ENCODE measurements at places on chromosomes 2 and 18.
A peak's percentile ranks its signal among the peaks of the same experiment; 100 is the strongest.

DNA sequence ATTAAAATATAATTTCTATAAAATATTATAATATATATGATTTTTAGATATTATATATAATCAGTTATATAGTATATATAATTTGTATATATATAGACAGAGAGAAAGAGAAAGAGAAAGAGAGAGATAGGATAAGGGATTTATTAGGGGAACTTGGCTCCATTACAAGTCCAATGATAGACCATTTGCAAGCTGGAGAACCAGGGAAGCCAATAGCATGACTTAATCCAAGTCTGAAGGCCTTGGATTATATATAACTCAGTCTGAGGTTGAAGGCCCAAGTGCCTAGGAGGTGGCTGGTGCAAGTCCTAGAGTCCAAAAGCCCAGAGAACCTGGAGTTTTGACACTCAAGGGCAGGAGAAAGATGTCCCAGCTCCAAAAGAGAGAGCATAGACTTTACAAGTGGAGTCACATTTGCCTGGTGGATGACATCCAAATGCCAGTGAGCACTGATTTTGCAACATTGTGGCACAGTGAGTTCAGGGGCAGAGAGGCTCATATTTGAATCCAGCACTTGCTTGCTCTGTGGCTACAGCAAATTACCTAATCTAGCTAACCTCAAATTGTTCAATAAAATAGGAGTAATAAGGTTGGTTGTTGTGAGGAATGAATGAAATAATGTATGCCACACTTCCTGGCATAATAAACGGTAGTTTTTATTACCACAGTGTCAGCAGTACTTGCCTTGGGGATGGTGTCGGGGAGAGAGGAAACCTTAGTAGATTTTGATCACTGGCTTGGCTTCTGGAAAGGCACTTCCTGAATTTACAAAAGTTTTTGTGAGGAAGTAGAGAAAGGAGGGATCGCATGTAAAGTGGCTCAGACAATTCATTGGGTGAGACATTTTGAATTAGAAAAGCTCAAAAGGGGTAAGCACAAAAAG, 69.6 kb upstream of the CD28 start:
- no peak for DNase-seq

DNA sequence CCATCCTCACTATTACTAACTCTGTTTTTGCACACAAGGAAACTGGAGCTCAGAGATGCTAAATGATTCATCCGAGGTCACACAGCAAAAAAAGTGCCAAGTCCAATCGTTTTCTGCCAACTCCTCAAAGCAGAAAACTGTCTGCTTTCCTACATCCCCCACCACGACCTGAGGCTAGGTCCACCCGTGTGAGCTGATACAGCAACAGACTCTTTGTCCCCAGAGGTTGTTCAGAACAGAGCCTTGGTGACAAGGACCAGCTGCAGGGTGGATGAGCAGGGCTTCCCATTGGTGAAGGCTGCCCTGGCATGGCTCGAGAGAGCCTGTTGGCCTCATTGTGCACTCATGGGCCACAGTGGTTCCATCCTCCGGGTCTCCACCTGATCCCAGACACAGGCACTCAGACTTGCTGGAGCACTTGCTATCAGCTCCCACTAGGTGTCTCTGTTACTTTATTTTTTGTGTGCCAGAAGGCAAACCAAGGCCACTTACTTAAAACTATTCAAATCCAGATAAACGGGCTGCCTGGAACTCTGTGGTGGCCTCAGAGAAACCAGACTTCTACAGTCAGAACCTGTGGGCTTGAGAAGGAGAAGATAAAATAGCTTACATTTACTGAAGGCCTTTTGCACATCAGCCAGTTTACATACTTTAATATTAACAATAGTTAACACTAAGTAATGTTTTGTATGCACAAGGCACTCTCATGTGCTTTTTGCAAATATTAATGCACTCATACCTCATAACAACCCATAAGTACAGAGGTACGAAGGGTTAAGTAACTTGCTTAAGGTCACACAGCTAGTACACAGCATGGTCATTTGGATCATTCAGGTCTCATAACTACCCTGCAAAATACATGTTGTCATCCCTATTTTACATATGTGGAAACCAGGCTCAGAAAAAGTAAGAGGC, 62.9 kb upstream of the CTIF start:
- peak; percentile 47 for DNase-seq

DNA sequence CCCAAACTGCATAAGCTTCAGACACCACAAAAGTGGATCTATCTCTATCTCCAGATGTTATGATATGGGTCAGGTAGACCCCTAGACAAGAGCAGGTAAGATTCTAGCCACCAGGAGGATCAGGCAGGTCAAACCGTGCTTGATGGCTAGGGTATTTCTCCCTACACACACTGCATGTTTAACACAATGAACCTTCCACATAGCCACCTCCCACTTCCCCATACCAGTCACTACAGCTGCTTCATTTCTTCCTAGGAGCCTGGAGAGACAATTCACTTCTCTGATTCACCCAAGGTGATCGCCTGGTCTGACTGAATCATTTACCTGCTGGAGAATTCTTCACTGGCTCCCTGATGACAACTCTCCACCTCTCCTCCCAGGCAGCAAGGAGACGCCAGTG, 66.0 kb upstream of the MYCN start:
- no peak for DNase-seq

DNA sequence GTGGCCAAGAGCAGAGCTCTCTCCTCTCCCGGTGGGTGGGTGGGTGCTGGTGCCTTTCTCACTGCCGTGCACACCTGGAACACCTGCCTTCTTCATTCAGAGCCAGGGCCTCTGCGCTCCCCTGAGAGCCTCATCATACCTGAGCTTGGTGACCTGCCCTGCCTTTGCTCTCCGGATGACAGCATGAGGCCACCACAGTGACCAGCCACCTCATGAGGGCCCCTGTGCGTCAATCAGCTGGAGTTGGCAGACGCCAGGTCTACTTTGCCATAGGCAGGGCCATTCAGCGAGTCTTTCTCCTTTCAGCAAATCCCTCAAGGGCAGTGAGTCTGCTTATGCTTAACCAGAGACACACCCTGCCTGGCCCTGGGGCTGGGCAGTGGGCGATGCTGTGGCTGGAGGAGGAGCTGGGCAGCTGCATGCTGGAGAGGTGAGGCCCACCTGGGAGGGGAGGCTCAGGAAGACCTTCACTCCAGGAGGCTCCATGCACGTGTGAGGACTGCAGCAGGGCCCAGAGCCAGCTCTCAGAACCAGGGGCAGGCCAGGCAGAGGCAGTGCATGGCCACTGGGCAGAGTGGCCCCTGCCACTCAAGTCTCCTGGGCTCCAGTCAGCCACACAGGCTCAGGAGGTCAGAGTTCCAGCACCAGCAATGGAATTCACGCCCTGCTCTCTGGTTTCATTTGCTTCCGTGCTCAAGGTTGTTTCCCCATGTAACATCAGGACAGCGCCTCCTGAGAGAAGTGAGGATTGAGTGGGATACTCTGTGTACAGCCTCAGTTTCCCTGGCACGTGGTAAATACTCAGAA, 417.5 kb upstream of the MYT1L start:
- DNase-seq: no peak

Data from cerebellar nuclear complex (tissue), 1 donor.